NCI-H1436 (cell line): ENCODE measurements at places on chromosomes 7 and 10.

DNA sequence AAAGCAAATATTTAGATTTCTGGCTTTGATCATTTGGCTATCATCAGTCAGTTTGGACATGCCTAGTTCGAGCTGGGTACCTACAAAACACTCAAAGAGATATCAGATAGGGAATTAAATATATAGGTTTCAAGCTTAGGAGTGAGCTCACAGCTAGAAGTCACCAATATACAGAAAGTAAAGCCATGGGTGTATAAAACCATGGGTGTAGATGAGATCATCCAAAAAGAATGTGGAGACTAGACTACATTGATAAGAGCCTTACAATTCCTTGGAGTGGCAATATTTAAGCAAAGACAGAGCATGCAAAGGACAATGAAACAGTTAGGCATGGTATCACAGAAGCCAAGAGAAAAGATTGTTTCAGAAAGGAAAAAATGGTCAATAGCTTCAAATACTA lies 7.2 kb upstream of the RALA start:
- DNase-seq: no peak

DNA sequence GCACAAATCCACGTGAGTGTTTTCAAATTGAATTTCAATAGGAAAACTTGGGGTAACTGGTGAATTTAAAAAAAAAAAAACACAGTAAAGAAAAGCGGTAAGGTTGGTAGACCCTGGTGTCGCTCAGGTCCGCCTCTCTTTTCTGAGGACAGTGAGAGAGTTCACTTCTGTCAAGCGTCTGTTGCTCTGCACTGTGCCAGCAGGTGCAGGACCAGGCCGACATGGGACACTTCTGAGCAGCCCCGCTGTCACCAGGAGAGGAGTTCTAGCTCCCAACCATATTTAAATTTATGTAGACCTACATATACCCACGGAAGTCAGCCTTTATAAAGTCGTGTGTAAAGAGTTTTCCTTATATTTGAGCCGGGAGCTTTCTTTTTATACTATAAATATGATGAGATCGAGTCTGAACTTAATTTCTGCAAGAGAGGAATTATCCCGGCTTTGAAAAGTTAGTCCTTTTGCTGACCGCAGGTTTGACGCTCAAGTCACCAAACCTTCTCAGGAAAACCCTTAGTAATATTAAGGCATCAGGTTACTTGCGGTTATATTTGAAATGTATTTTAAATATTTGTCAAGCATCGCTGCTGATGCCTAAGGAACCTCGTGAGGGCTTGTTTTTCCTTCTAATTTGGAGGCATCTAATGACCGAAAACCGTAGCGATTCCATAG lies 531 bp downstream of the IKZF1 start:
- DNase-seq: no peak

DNA sequence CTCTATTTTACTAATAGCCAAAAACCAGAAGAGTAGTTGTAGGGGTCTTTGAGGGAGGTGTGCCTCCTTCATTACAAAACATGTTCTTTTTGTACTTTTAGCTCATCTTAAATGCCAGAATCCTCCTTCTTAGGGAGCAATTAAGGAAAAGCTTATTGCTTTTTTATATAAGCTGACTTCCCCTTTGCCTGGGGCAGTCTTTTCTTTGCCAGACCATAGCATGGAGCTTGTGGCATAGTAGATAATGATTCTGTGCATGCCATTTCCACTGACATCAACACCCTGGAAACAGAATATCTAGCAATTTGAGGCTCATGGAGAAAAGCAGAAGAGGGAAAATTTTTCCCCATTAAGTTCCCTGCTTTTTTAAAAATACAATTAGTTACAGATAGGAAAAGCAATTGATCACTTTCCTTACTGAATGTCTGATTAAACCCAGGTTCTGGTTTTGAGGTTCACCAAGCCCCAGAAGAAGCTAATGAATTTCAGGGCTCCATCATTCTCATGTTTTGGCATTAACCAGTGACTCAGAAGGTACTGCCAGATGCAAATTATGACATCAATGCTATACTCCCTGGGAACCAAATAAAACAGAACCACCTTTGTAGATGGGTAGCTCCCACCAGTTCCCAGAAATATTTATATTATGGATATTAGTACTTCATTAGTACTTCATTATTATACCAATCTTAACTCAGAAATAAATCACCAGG lies 410.6 kb downstream of the KCNMA1 start:
- DNase-seq: no peak

- no peak for DNase-seq
These were observed 186.2 kb downstream of the DNAJB6 start for GRCh38 chr7:157522954-157523353.

DNA sequence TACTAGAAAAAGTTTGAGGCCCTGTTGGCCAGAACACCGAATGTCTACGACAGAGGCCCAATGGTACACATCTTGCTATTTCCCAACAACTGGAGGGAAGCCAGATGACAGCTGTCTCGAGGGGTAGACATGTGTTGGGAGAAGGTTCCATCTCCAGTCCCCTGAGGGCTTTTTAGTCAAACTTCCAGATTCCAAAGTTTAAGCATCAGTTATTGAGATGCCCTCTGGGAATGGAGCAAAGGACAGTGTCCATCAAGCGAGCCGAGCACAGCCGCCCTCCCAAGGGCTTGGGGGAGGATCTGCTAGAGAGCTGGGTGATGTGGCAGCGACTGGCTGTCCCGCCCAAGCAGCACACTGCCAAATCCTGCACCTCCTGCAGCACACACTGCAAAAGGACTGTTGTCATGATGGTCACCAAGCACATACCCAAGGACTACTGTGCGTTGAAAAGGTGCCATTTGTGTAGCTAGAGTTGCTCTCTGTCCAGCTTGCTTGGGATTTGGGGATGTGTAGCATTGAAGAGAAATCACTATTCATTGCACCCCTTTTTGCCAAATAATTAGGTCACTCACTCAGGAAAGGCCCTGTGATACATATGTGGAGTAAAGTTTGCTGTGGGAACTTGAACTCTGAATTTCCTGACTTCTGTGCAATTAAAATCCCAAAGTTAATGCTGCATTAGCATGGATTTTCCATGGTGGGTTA lies 164.6 kb downstream of the TRIL start:
- DNase-seq: no peak

GRCh38 chr10:88129013-88129412 lies 265.6 kb downstream of the PTEN start:
- DNase-seq: no peak

GRCh38 chr10:19453967-19454366 lies 362.3 kb upstream of the PLXDC2 start:
- no peak for DNase-seq

DNA sequence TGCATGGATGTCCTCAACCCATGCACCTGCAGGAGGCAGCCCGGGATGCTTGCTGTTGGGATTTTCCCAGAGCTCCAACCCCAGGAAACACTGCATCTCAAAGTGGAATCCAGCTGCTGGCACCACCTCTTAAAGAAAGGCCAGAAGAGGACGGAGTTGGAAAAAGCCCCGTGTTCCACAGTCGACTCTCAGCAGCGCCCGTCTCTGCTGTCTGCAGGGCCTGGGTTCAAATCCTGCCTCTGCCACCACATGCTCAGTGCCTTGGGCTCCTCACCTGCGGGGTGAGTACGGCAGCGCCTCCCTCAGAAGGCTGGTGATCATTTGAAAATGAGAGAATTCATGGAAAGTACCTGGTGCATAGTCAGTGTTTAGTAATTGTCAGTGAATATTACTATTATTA lies 65.6 kb upstream of the ZNF716 start:
- DNase-seq: no peak

- peak; percentile 56 for DNase-seq
These were observed 505 bp downstream of the HNRNPA2B1 start for GRCh38 chr7:26200038-26200443.

DNA sequence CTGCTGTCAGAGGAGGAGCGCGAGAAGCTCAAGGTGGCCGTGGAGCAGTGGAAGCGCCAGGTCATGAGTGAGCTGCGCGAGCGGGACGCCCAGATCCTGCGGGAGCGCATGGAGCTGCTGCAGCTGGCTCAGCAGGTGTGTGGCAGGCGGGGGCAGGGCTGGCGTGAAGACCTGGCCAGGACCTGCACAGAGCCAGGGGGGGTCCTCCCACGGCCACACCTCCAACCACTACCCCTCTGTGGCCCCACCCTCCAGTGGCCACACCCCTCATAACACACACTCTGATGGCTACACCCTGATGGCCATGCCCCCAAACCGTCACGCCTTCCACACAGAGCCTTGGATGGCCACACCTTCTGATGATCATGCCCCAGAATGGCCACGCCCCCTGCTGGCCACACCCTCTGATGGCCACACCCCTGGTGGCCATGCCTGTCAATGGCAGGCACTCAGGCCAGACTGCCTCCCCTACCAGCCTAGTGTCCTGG lies 23.4 kb upstream of the DPYSL4 start:
- DNase-seq: peak; percentile 91

- no peak for DNase-seq
These were observed 113.1 kb downstream of the INPP5A start for GRCh38 chr10:132650611-132651250.

- peak; percentile 6 for DNase-seq
These were observed 141.3 kb upstream of the KLF14 start for GRCh38 chr7:130875265-130875741.

DNA sequence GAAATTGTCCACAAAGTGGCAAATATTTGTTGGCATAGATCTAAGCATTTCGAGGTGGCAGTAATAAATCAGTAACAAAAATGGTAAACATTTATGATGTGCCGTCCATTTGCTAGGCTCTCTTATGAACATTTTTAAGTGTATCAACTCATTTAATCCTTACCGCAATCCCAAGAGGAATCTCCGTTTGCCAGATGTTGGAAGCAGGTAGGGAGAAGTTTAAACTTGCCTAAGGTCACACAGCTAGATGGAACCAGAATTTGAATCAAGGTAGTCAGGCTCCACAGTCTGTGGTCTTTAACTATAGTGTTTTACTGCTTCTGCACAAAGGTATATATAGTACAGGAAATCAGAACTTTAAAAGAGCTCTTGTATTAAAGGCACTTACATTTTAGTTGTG lies 2.6 kb downstream of the MKLN1 start:
- DNase-seq: no peak

GRCh38 chr7:77674878-77675277 lies 21.4 kb upstream of the RSBN1L start:
- no peak for DNase-seq

DNA sequence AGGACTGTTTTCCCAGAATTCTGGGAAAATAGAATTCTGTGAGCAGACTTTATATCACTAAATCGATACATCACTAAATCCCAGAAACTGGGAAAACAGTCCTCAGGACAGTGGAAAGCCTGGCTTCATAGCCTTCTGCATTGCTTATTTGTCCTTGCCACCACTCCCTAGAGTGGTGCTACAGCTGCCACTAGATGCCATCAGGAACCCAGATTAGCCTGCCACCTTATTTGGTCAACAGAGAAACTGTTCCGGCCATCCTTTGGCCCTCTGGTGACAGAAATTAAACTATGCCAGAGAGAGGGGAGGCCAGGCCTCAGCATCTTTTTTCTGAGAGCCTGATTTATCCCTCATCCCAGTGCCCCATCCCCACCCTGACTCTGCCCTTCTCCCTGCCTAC lies 19.6 kb upstream of the NFKB2 start:
- no peak for DNase-seq

GRCh38 chr10:24930427-24930826 lies 22.0 kb downstream of the PRTFDC1 start:
- DNase-seq: no peak

GRCh38 chr7:33050535-33051318 lies 11.8 kb downstream of the NT5C3A start:
- DNase-seq: no peak

DNA sequence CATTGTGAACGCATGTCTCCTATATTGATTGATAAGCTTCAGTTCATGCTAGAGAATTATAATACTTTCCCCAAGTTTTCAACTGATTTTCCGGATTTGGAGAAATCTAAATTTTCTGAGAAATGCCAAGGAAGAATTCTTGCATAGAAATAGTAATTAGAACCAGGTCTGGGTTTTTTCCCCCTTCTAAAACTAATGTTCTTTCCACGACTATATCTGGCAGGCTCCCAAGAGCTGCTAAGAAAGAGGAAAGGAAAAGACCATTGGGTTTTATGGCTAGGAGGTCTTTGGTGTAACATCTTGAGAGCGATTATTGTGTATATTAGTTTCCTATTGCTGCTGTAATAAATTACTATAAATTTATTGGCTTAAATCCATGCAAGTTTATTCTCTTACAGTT lies 71.8 kb upstream of the CACNB2 start:
- no peak for DNase-seq

DNA sequence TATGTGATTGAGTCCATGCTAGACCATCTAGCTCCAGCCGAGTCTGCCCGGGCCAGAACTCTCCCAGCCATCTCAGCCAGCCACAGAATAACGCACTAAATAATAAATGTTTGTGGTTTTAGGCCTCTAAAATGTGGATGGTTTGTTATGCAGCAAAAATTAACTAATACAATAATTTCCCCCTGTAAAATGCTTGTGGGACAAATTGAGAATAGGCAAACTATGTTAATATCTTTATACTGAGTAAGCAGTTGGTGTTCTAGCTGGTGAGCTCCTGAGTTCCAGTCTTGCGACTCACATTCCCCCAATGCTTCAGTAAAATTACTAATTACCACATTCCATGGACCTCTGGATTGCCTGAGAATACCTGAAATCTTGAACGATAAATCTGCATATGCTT lies 316.8 kb upstream of the NFE2L3 start:
- no peak for DNase-seq

DNA sequence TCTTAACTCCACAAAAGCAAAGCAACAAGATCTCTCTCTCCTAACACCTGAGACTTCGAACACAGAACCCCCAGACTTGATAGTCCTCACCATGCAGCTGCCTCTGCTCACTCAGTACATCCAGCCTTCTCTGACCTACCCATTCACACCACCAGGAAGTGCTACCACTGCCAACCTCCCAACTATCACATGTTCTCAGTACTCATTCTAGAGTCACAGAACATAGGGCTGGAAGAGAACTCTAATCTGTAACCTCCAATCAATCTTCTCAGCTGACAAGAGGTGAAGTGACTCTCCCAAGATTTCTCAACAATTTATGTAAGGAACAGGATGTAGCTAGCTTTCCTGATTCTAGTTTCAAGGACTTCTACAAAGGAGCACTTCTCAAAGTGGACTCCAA lies 3.8 kb downstream of the NUDCD3 start:
- no peak for DNase-seq

DNA sequence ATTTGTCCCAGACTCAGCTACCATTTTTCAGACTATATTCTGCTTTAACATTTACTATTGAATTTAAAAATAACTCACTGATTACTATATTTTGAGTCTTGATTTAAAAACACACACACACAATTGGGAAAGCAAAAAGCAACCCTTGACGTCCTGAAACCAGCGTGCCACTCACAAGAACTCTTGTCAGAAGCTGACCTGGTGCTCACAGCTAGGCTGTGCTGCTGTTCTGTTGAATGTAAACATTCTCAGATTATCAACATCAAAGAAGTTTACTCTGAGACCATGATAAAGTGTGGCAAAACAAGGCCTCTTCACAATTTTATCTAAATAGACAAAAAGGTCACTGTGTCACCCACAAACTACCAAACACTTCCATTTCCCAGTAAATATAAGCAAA lies 62.6 kb upstream of the CACNA2D1 start:
- no peak for DNase-seq
